B cell (primary cell): ENCODE measurements at places on chromosomes 13 and 19. TPM values are rescaled to one million over a fixed set of nuclear protein-coding genes. Genes with fewer than 3 reads are reported as not detected.

- DNase-seq: no peak
- H3K4me3 ChIP-seq: no peak overlapping the region
- H3K27me3 ChIP-seq: no peaks in the 10 kb centered on the region
- H3K36me3 ChIP-seq: no peaks in the 10 kb centered on the region
- no peaks in the 10 kb centered on the region for H3K4me1 ChIP-seq
- no peak overlapping the region for H3K27ac ChIP-seq
These were observed 9.6 kb upstream of the BCL3 start for GRCh38 chr19:44738603-44739558.

DNA sequence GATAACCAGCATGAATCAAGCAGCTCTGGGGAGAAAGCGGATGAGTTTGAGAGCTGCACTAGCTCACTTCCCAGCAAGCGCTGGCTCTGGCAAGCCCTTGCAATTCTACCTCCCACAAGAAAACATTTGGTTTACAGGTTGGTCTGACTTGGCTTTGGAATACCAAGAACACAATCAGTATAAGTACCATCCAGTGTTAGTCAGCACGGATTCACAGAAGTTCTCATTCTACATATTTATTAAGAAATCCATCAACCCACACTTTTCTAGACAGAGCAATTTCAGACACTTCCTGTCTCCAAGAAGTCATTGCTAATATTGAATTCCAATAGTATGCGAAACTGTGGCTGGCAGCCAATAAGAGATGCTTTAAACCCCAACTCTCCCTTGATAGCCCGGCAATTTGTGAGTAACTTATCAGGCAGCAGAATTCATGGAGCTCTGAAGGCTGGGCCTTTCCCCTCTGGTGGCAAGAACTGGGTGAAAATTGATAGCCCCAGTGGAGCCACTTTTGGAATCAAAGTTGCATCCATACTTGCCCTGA lies 59.4 kb upstream of the WASF3 start:
- H3K4me3 ChIP-seq: no peak overlapping the region
- no peaks in the 10 kb centered on the region for H3K36me3 ChIP-seq
- H3K4me1 ChIP-seq: no peaks in the 10 kb centered on the region
- DNase-seq: no peak
- H3K27me3 ChIP-seq: no peaks in the 10 kb centered on the region

DNA sequence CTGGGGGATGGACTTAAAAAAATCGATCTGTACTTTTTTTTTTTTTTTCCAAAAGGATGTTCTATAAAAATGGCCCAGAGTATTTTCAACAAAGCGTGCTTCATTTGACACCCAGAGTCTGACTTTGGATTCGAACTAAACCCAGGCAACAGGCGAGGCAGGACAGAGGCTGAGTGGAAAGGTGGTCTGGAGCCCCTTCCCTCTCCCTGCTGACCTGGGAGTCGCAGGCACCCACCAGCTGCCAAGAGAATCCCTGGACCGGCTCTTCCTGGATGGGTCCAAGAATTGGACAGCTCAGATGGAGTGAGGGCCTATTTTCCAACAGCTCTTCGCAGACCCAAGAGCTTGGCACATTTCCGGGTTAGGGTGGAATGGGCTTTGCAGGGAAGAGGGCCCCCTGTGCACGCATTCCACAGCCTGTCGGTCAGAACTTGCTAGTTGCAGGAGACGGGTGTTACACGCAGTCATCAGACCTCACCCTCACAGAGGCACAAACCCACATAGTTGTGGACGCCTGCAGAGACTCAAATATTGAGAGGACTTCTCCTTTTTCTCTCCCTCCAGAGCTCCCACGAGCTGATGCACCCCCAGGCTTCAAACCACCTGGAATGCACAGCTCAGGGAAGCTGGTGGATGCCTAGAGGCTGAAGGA lies 15.2 kb downstream of the KCTD15 start:
- H3K36me3 ChIP-seq: no peaks in the 10 kb centered on the region
- no peaks in the 10 kb centered on the region for H3K27me3 ChIP-seq
- peak; percentile 2 for DNase-seq
- H3K4me1 ChIP-seq: no peaks in the 10 kb centered on the region

DNA sequence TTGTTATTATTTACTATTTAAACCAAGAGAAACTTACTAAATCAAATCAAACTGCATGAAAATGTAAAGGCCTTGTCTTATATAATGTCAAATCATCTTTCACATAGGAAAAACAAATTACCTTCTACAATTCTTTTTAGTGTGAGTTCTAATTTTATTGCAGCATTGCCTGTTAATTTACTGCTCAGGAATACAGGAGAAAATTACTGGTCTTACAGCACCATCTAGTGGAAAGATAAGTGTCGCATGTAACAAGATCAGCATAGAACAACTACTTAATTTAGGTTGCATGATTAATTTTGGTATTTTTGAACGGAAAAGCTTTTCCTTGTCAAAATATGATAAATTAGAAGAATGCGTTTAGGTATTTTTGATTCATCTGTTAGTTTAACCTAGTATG lies 502.7 kb downstream of the UQCRFS1 start:
- H3K36me3 ChIP-seq: no peaks in the 10 kb centered on the region
- H3K4me3 ChIP-seq: no peak overlapping the region
- DNase-seq: peak; percentile 52
- H3K27ac ChIP-seq: no peak overlapping the region

- DNase-seq: no peak
- H3K4me3 ChIP-seq: no peak overlapping the region
- no peak overlapping the region for H3K27ac ChIP-seq
- no peaks in the 10 kb centered on the region for H3K27me3 ChIP-seq
- H3K36me3 ChIP-seq: peaks cover 18% of the 10 kb centered on the region
These were observed 29.0 kb downstream of the EXOSC8 start for GRCh38 chr13:37029617-37030016.

- H3K27ac ChIP-seq: no peak overlapping the region
- H3K36me3 ChIP-seq: no peaks in the 10 kb centered on the region
- no peaks in the 10 kb centered on the region for H3K27me3 ChIP-seq
These were observed 512 bp downstream of the LRRC8E start for GRCh38 chr19:7888826-7889217.

- no peaks in the 10 kb centered on the region for H3K27me3 ChIP-seq
- H3K4me1 ChIP-seq: no peaks in the 10 kb centered on the region
- no peak overlapping the region for H3K27ac ChIP-seq
These were observed 12.3 kb downstream of the TMEM38A start for GRCh38 chr19:16673231-16673630.

DNA sequence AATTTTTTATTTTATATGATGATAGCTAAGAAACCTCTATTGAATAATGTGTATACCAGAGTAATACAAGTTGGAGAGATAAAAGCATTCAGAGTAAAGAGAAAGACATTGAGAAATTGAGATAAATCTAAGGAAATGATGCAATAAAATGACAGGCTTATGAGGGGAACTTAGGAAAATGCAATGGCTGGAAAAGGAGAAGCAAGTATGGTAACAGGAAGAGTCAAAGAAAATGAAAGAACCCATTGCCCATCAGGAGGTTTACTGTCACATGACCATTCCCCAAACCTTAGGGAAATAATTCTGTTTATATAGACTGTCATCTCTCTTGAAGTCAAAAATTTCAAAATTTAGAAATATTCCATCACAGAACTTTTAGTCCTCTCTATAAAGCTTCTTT lies 808.0 kb upstream of the PRR20A start:
- H3K27me3 ChIP-seq: no peaks in the 10 kb centered on the region
- H3K4me3 ChIP-seq: no peak overlapping the region
- H3K4me1 ChIP-seq: no peaks in the 10 kb centered on the region

GRCh38 chr13:30799356-30799824 lies 64.0 kb downstream of the ALOX5AP start:
- no peak overlapping the region for H3K4me3 ChIP-seq
- no peaks in the 10 kb centered on the region for H3K27me3 ChIP-seq
- no peak overlapping the region for H3K27ac ChIP-seq
- H3K36me3 ChIP-seq: no peaks in the 10 kb centered on the region

DNA sequence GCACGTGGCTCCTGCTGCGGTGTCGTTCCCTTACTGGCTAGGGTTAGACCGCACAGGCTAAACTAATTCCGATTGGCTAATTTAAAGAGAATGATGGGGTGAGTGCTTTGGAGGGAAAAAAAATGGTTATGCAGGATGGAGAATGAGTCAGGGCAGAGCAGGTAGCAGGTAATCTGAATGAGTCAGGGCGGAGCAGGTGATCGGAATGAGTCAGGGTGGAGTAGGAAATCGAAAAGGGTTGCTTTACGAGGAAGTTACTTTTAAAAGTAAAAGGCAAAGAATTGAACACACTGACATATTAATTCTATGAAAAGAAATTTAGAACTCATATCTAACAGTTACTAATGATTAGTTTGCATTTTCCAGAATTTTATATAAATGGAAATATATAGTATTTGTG lies 335.5 kb downstream of the FOXO1 start:
- H3K27ac ChIP-seq: no peak overlapping the region
- H3K4me1 ChIP-seq: no peaks in the 10 kb centered on the region
- no peaks in the 10 kb centered on the region for H3K36me3 ChIP-seq
- no peaks in the 10 kb centered on the region for H3K27me3 ChIP-seq

GRCh38 chr19:49823472-49823871 lies 5.4 kb downstream of the MED25 start:
- H3K4me1 ChIP-seq: peaks cover 16% of the 10 kb centered on the region
- H3K27me3 ChIP-seq: no peaks in the 10 kb centered on the region
- peaks cover 49% of the 10 kb centered on the region for H3K36me3 ChIP-seq
- no peak overlapping the region for H3K4me3 ChIP-seq
- no peak overlapping the region for H3K27ac ChIP-seq

GRCh38 chr13:43895940-43896339 lies 16.2 kb downstream of the LACC1 start:
- H3K4me3 ChIP-seq: no peak overlapping the region
- DNase-seq: no peak
- no peaks in the 10 kb centered on the region for H3K36me3 ChIP-seq
- H3K27me3 ChIP-seq: no peaks in the 10 kb centered on the region
- no peak overlapping the region for H3K27ac ChIP-seq

- peak overlapping the region; percentile 83 for H3K4me3 ChIP-seq
- no peaks in the 10 kb centered on the region for H3K27me3 ChIP-seq
- peak; percentile 70 for DNase-seq
- H3K27ac ChIP-seq: peak overlapping the region; percentile 85
- no peaks in the 10 kb centered on the region for H3K36me3 ChIP-seq
These were observed 826 bp upstream of the BSG start for GRCh38 chr19:571566-571974.

- H3K36me3 ChIP-seq: no peaks in the 10 kb centered on the region
- no peak overlapping the region for H3K4me3 ChIP-seq
- peak; percentile 52 for DNase-seq
- no peaks in the 10 kb centered on the region for H3K27me3 ChIP-seq
- no peak overlapping the region for H3K27ac ChIP-seq
These were observed 8.1 kb downstream of the URAD start for GRCh38 chr13:27980280-27980998.

GRCh38 chr13:49066856-49067255 lies 91.1 kb downstream of the FNDC3A start:
- H3K36me3 ChIP-seq: no peaks in the 10 kb centered on the region
- no peaks in the 10 kb centered on the region for H3K4me1 ChIP-seq
- H3K27me3 ChIP-seq: no peaks in the 10 kb centered on the region
- DNase-seq: no peak
- no peak overlapping the region for H3K4me3 ChIP-seq
- no peak overlapping the region for H3K27ac ChIP-seq

GRCh38 chr13:102688306-102688973 lies 6.4 kb downstream of the METTL21C start:
- H3K27ac ChIP-seq: no peak overlapping the region
- no peaks in the 10 kb centered on the region for H3K4me1 ChIP-seq
- no peak overlapping the region for H3K4me3 ChIP-seq
- no peaks in the 10 kb centered on the region for H3K27me3 ChIP-seq

DNA sequence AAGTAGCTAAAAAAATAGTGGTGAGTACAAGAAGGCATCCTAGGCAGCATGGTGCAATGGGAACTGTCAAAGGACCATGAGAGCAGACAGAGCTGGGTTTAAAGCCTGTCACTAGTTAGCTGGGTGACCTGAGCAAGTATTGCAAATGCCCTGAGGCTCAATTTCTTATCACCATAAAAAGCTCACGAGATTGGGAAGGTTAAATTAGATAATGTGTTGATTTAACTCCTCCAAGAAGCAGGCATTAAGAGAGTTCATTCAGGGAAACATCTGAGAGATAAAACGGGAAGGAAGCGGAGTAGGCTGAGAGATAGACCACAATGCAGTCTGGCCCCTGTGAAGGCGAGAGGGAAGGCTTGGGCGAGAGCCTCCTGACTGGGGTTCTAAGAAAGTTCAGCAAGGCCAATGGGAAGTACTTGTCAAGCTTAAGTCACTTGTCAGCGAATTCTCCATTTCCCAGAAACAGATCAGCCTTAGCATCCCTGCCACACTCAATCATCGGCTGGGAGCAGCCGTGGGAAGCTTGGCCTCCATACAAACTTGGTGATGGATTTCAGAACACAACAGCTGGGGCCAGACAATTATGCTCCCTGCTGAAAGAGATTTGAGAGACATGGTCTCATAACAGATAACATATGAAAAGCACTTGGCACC lies 105.5 kb downstream of the POU4F1 start:
- no peaks in the 10 kb centered on the region for H3K36me3 ChIP-seq
- H3K4me1 ChIP-seq: no peaks in the 10 kb centered on the region
- no peaks in the 10 kb centered on the region for H3K27me3 ChIP-seq

DNA sequence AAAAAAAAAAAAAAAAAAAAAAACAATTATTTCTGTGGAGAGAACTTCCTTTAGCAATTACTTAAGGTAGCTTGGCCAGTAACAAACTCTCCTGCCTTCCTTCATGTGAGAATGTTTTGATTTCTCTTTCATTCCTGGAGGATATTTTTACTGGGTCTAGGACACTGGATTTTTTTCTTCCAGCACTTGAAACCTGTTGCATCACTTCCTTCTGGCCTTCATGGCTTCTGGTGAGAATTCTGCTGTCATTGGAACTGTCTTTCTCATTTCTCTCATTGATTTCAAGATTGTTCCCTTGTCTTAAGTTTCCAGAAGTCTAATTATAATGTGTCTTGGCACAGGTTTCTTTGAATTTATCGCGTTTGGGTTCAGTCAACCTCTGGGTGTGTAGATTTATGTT lies 19.3 kb upstream of the RAB20 start:
- H3K27ac ChIP-seq: no peak overlapping the region
- H3K4me1 ChIP-seq: peaks cover 5% of the 10 kb centered on the region
- no peaks in the 10 kb centered on the region for H3K27me3 ChIP-seq

DNA sequence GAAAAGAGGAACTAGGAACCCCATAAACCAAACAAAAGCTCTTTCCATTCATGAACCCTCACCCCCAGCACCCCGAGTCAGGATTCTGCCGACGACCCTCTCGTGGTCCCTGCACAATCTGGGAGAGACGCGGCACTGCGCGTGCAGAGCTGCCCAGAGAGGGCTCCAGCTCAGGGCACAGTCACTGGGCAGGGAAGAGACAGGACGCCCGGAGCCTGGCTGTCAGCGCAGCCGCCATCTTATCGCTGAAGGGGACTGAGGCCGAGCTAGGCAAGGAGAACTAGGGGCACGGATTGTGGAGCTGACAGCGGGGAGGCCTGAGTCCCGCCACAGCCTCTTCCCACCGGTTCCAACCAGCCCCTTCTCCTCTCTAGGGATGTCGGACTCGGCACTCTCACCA lies 349 bp downstream of the ZNF98 start:
- no peaks in the 10 kb centered on the region for H3K27me3 ChIP-seq
- DNase-seq: no peak
- no peaks in the 10 kb centered on the region for H3K4me1 ChIP-seq
- no peaks in the 10 kb centered on the region for H3K36me3 ChIP-seq
- no peak overlapping the region for H3K4me3 ChIP-seq
- no peak overlapping the region for H3K27ac ChIP-seq

Gene CCDC70
- total RNA-seq: not detected in 2 replicates

Gene ARHGAP45
- total RNA-seq: 490 and 523 TPM in 2 replicates

Gene ZNF813
- 7.8 and 10.8 TPM in 2 replicates for total RNA-seq

Gene SPRED3
- total RNA-seq: 1.1 and 1.2 TPM in 2 replicates

Gene RPL13A
- 5,221 and 5,457 TPM in 2 replicates for total RNA-seq

Gene SLC25A41
- 0.29 and 0.30 TPM in 2 replicates for total RNA-seq

Gene DAND5
- not detected in 2 replicates for total RNA-seq
